Activated T-helper 2 cell treated with anti-CD3 and anti-CD28 coated beads, Interferon-gamma antibody, Interleukin-2, Interleukin-4, amounts not matched to agents 10 μg/mL and 5 μg/mL and 100 μg/mL, durations not matched to agents 14 hours and 24 hours and 36 hours (primary cell): ENCODE measurements at places on chromosomes 7 and 10.

DNA sequence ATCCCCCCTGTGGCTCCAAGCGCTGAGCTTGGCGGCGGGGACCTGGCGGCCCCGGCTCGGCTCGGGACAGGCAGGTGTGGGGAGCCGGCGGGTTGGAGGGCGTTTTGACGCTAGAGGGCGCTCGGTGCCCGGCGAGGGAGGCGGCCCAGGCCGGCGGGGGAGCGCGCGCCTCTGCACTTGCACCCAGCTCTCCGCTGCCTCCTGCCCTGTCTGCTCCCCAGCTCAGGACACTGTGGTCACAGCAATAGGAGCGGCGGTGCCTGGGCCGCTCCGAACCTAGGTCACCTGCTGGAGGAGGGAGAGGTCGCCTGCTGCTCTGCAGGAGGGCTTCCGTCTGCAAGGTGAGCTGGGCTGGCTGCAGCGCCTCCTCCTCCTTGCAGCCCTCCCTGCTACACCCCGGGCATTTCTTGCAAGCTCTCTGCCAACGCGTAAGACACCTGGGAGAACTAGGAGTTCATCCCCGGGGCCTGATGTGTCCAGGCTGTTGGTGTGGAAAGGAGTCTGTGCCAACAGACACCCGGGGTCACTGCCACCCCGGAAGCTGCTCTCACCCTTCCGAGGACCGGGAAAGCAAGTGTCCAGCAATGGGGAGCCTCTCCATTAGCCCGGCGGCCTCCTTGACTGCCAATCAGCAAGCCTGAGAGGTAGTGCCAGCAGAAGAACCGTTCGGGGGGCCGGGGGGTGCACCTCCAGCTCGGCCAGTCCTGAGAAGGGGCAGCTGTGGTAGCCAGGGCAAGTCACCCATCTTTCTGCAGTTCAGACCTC lies 620.4 kb downstream of the GALNT17 start:
- peak; percentile 17 for DNase-seq

DNA sequence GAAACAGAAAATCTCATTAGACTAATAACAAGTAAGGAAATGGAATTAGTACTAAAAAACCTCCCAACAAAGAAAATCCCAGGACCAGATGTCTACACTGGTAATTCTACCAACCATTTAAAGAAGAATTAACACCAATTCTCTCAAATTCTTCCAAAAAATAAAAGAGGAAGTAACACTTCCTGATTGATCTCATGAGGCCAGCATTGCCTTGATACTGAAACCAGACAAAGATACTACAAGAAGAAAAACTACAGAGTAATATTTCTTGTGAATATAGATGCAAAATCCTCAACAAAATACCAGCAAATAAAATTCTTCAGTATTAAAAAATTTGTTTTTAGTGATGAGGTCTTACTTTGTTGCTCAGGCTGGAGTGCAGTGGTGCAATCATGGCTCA lies 21.3 kb downstream of the GCK start:
- DNase-seq: no peak

GRCh38 chr10:70830164-70830563 lies 14.4 kb downstream of the SGPL1 start:
- no peak for DNase-seq

- DNase-seq: no peak
Observed at GRCh38 chr7:81887098-81888090, 117.5 kb upstream of the HGF start.

- DNase-seq: peak; percentile 65
Observed at GRCh38 chr10:110864662-110865140, 7.0 kb upstream of the PDCD4 start.

GRCh38 chr10:91689731-91690168 lies 56.9 kb upstream of the PPP1R3C start:
- no peak for DNase-seq

GRCh38 chr10:13631594-13631993 lies 44.8 kb downstream of the PRPF18 start:
- DNase-seq: no peak

DNA sequence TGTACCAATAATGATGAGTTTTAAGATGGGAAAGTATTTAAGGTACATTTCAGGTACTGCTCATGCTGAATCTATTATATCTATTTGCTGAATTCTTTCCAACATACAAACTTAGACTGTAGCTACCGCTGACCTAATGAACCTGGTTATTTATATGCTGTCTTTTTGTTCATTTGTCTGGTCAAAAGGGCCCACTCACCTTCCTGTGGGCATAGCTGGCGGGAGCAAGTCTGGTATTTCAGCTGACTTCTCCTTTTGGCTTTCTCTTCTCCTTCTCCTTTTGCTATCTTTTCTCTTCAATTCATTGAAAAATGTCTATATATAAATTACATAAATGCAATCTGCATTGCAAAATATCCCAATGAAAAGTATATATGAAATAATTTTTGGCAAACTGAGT lies 9.5 kb downstream of the PLXDC2 start:
- no peak for DNase-seq

DNA sequence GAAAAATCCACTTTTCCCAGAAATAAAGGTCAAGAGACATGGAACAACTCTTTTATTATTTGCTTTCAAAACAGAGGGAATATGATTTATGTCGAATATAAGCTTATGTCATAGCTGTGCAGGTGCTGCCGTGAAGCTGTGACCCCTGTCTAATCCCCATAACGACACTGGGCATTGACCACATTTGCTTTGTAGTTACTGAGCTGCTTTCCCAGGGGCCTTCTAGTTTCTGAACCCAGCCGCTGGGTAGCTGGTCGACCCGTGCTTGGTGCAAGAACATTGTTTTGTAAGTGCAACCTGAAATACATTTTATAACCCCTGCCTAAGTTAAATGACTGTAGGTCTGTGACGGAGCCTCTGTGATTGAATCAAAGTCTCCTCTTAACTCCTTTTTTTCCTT lies 144.9 kb upstream of the HDAC9 start:
- no peak for DNase-seq

GRCh38 chr7:23287612-23288011 lies 11.5 kb upstream of the MALSU1 start:
- no peak for DNase-seq

- no peak for DNase-seq
Observed at GRCh38 chr7:23242935-23243334, 3.6 kb upstream of the GPNMB start.

DNA sequence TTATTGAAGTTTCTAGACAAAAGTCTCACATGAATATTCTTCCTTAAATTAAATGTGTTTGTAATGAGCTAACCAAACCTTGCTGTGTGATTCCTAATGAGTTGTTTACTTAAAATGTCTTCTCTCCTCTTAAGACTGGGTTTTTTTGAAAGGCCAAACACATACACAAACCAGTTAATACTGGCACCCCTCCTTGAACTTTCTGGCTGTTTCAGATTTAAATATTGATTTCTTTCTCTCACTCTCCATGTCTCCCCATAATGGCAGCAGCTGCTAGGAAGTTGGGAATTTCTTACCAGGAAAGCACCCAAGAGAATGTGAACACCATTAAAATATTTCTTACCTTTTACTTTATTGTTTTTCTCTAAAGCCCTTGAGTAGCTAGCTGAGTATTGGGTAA lies 11.4 kb upstream of the PTN start:
- DNase-seq: no peak

- no peak for DNase-seq
Observed at GRCh38 chr10:29826801-29827450, 192.2 kb upstream of the SVIL start.

GRCh38 chr7:144000020-144000419 lies at the start of gene OR6B1:
Gene OR6B1, plus strand, starts transcription at chr7:144000320. Its CDS starts 3,677 bp downstream, at chr7:144003997.
- no peak for DNase-seq

- DNase-seq: no peak
Observed at GRCh38 chr10:50326757-50327701, 75.7 kb upstream of the ASAH2 start.

GRCh38 chr10:106815427-106816043 lies 349.0 kb downstream of the SORCS1 start:
- DNase-seq: no peak

DNA sequence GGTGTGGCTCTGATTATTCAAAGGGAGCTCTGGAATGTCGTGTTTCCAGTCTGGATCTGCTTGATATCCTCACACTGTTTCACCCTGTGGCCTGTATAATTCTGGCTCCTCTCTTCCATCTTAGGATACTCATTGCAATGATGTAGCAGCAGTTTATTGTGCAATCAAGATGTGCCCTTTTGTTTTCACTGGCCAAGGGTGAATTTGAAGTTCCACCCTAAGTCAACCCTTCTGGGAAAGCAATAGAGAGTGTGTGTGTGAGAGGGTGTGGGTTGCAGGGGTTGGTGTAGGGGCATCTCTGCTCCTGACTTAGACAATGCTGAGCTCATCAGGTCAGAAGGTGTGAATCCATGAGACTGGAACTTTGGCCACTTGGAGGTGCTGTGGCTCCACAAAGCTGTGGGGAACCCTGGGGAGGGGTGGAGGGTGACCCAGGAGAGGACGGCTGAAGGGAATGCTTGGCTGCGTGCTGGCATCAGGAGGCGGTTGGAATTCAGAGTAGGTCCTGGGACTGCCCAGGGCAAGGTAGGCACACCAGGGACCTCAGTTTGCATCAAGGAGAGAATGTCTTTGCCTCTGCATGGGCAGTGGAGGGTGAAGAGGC lies 118.0 kb upstream of the PRSS58 start:
- no peak for DNase-seq

- DNase-seq: no peak
Observed at GRCh38 chr7:135493362-135493761, 16.5 kb downstream of the CNOT4 start.

- no peak for DNase-seq
Observed at GRCh38 chr7:118478931-118479330, 254.4 kb downstream of the ANKRD7 start.

- DNase-seq: no peak
Observed at GRCh38 chr7:67858931-67859330, 862.3 kb downstream of the TYW1 start.

GRCh38 chr7:46979439-46979838 lies 602.5 kb downstream of the TNS3 start:
- no peak for DNase-seq

DNA sequence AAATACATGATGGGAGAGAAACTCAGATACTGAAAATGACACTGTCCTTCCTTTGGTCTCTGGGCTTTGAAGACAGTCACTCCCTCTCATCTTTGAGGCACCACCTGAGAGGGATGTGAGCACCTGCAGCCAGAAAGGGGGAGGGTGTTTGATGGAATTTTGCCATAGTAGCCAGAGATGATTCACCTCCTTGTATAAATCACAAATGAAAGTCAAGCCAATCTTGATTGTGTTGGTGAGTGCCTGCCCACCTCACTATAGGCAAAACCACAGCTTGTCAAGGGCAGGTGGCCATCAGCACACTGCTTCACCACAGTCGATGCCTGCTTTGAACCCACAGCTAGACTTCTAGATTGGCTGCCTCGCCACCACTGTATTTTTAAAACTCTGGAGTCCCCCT lies 48.2 kb downstream of the PON1 start:
- DNase-seq: no peak

DNA sequence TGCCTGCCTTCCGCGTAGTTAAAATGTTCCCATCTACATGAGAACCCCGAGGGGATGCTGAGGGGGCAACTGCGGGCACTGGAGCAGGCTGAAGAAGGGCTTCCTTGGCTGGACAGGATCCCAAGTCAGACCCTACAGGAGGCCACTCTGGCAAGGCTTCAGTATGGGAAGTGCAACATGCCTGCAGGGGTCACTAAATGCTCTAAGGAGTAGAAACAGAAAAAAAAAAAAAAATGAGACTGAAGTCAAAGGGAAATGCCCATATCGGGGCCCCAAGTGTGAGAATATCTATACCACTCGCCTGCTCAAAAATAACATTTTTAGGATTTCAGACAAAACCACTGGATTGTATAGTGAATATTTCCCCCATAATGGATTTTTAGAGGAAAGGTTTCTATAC lies 33.5 kb downstream of the FAM204A start:
- no peak for DNase-seq

DNA sequence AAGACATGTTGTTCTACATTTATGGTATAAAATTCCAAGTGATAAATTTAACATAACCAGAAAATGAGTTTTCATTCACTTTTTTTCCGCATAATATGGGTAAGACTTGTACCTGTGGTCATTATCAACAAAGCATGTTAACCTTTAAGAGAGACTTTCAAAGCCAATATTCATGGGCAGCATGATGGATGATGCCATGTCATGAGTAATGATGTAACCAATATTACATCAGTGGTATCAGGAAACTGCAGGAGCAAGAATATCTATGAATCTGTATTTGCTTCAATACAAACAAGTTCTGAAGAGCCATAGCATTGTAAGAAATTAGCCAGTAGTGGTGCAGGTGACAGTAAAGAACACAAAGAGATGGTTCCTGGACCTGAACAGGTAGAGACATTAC lies 126.9 kb downstream of the C1GALT1 start:
- no peak for DNase-seq

GRCh38 chr7:111229181-111229740 lies 138.3 kb downstream of the LRRN3 start:
- no peak for DNase-seq

GRCh38 chr10:57992321-57993077 lies 275.2 kb downstream of the IPMK start:
- no peak for DNase-seq

DNA sequence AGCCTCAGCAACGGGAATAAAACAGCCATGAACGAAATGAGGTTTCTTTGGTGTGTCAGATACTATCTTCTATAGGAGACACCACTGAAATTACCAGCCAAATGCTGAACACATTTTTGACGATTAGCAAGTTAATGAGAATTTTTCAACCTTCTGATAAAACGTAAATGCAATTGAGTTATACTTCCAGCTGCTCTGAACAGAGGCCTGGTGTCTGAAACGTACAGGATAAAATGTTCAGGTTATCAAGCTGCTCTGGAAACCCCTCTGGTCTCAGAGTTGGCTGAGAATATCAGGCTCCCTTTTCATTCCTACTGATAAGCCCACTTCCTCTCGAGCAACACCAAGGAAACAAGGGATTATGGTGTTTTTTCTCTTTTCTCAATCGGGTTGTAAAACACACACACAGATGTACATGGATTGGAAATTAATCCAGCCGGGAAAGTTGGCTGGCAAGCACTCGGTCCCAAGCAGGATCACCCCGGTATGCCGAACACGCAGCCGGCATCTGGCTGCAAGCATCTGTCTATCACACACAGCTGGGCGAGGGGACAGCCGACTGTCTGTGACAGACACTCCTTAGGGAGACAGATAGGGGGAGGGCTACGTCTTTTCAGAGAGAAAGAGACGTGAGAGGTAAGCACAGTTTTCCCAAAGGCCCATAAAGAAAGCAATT lies 171.8 kb downstream of the PRKAG2 start:
- no peak for DNase-seq

DNA sequence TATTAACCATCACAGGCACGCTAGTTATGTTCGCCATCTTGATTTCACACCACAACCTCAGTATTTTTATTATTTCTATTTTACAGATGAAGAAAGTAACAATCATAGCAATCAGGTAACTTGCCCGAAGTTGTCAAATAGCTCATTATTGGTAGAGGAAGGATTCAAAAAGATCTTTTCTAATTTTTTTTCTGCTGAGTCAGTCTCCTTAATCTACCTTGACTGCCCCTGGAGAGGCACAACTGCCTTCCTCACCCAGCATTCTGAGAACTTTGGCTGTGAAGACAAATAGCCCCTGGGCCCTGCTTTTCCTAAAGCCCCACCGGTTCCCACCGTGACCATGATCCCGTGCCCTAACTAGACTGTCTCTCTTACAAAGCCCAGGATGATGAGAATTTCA lies 99.2 kb downstream of the TRIL start:
- DNase-seq: no peak

- no peak for DNase-seq
Observed at GRCh38 chr7:100819586-100819985, 7.7 kb downstream of the EPHB4 start.
